ENCODE measurements at places on chromosomes 12 and 14.

- DNase-seq, result no peak
Observed at GRCh38 chr12:92899386-92900001, 29.6 kb downstream of the EEA1 start.

GRCh38 chr12:113007166-113007565 lies 28.8 kb downstream of the OAS2 start:
- no peak for DNase-seq

- peak; percentile 29 for DNase-seq
Observed at GRCh38 chr12:92055877-92056276, 89.8 kb downstream of the BTG1 start.

GRCh38 chr14:61444215-61444768 lies 122.9 kb downstream of the PRKCH start:
- peak; percentile 53 for DNase-seq

DNA sequence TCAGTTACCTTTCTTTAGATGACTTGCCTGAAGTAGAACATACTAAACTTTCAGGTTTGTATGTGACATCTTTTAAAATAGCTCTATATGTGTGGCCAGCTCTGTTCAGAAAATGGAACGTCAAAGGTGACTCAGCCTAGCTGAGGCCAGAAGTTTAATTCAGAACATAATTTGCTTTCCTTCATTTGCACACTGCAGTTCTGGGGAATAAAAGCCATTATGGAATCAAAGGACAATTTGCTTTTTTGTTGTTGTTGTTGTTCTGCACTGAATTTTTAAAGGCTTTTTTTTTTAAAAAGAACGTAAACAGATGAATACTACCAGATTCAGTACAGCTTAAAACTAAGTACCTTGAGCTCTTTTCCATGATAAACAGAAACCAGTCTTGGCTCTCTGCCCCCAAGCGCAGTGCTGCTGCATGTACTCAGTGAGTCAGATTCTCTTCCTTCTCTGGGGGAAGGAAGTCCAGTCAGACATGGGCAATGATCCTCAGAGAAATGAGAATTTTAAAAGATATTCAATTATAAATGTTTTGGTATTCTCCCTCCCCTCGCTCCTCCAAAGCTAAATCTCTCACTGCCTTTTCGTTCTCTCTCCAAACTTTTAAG lies 644.2 kb downstream of the NOVA1 start:
- DNase-seq, result no peak

DNA sequence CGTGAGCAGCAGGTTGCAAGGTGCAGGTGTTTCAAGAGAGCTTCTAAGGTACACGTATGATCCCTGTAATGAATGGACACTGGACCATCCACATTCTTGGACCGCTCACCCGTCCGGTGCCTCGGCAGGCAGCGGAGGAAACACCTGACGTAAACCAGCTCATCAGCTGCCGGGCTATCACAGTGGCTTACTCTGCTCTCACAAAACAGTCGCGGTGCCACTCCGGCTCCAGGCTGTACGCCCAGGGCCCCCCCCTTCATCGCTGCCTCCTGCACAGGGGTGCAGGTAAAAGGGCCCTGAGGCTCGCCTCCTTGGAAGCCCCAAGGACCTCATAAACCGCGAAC lies 436 bp downstream of the VPS33A start:
- DNase-seq, result no peak

DNA sequence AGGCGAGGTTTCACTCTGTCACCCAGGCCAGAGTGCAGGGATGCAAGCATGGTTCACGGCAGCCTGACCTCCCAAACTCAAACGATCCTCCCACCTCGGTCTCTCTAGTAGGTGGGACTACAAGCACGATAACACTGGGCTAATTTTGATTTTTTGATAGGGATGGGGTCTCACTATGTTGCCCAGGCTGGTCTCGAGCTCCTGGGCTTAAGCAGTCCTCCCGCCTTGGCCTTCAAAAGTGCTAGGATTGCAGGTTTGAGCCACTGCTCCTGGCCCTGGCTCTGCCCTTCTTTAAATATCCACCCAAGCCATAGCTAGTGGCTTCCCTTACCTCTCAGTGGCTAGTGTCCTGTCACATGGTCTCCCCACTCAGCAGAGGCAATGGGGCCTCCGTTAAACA lies 17.8 kb downstream of the SFSWAP start:
- DNase-seq, result no peak

DNA sequence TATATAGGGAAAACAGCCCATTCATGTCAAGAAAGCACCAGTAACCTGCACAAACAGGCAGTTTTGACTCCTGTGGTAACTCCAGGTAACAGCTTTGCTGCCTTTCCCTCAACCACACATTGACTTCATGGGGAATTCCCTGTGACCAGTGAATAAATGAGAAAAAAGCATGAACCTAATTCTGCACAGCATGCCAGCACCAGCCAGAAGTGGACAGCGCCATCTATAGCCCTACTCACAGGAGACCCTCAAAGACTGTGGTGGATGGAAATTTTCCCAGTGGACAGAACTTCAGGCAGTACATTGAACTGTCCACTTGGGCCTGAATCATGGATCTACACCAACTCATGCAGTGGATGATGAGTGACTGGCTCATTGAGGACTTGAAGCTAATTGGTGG lies 152.1 kb downstream of the SLC8A3 start:
- DNase-seq, result no peak

- DNase-seq, result no peak
Observed at GRCh38 chr14:96909841-96910364, 112.7 kb downstream of the VRK1 start.

DNA sequence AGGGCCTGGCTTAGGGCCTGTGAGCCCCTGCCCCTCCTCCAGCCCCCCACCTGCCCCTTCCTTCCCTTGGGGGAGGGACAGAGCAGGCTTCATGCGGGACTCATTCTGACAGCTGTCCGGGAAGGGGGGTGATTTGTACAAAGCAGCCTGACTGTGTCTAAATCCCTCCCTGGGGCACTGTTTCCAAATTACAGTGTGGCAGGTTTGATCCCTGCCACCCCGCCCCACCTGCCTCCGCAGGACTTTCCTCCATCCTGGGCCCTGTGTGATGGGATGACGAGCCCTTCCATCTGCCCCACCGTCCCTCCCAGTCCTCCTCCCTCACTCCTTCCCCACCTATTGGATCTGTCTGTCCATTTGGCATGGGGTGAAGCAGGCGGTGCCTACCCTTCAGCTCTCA lies 363.9 kb downstream of the BCL11B start:
- no peak for DNase-seq

DNA sequence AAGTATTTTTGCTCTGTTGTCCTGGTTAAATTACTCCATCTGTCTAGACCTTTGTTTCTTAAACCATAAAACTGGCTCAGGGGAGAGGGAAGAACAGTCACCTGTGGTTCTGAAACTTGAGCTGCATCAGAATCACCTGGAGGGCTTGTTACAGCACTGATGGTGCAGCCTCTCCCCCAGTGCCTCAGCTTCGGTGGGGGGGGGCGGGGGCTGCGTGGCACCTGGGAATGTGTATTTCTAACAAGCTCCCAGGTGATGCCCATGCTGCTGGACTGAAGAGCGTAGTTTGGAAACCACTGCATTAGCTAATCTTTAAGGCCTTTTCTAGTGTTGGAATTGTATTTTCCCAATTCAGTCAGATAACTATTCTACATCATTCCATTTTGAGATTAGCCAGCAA lies 42.7 kb downstream of the GPHB5 start:
- DNase-seq, result no peak

DNA sequence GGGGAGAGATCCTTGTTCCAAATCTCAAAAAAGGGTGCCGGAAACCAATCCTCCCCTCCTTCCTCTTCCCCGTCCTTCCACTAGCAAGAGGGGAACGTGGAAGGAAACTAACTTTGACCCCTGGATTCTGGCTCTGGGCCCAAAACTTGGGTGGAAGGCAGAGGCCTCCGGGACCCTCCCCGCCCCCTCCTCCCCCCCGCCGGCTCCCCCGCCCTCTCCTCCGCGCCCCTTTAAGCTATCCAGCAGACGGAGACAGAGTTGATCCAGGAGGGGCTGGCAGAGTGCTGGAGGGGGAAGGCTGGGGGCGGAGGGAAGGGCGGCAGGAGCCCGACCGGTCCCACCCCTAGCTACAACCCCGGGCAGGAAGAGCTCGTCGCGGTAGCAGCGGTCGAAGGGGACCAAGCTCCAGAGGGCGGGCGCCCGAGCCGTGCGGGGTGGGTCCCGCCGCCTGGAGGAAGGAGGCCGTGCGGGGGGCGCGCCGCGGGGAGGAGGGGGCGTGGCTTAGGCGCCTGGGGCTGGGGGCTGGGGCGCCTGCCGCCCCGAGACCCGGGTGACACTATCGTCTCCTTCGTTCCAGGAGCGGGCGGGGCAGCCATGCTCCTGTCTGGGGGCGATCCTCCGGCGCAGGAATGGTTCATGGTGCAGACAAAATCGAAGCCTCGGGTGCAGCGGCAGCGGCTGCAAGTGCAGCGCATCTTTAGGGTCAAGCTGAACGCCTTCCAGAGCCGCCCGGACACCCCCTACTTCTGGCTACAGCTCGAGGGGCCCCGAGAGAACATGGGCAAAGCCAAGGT lies at the start of gene NYNRIN:
NYNRIN (plus strand) TSS at position 351 of the 794 bp plus-strand sequence; CDS start at position 595, 244 bp downstream.
- no peak for DNase-seq

- DNase-seq, result no peak
Observed at GRCh38 chr14:55348766-55349453, 62.7 kb downstream of the ATG14 start.

DNA sequence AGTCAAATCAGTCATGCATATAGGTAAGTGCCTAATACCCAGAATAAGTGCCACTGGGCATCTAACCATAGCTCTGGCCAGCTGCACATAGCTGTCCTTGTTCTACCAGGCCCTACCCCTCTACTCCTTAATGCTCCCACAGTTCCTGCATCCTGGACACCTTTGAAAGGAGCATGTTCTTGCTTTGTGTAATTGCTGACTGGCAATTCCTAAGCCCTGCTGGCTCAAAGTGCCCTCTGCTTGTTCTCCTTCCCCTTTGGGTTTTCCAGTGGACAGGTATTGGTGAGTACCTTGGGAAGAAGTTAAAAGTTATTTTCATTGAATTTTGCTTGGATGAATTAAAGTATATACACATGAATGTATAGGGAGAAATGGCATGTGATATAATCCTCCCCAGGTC lies 516.4 kb downstream of the ETNK1 start:
- DNase-seq, result no peak

DNA sequence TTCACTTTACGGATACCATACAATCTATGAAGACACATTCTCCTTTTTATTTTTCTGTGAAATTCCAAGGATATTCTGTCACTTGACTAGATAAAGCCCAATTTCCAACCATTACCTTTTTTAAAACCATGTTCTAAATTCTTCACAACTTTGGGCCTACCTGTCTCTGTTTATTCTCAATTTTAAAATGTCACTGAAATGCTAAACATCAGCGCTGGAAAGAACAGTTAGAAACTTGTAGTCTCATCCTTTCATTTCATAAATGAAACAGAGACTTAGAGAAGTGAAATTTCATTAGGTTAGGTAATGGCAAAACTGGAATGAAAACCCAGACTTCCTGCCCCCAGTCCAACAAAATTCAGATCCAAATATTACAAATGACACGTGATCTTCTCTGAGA lies 396.2 kb downstream of the CCDC91 start:
- no peak for DNase-seq

GRCh38 chr12:115709540-115710011 lies 567.9 kb downstream of the MED13L start:
- no peak for DNase-seq

GRCh38 chr12:27133022-27133590 lies 50.7 kb upstream of the C12orf71 start:
- DNase-seq, result no peak

DNA sequence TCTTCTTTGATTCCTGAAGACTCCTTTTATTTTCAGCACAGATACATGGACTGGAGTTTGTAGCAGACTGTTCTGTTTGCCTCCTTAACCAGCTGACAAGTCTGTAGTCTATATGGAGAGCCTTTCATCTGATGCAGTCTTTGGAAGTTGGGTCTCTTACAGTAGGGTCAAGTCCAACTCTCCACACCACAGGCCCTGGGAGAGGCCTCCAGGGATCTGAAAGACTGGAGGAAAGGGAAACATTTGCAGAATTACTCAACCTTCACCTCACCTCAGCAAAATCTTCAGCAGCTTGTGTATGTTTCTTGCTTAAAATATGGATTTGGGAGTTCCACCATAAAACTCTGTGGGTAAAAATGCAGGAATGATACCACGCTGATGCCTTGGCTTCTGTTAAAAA lies 188.4 kb downstream of the MSRB3 start:
- no peak for DNase-seq

- no peak for DNase-seq
Observed at GRCh38 chr14:92493492-92493891, 20.1 kb upstream of the RIN3 start.

DNA sequence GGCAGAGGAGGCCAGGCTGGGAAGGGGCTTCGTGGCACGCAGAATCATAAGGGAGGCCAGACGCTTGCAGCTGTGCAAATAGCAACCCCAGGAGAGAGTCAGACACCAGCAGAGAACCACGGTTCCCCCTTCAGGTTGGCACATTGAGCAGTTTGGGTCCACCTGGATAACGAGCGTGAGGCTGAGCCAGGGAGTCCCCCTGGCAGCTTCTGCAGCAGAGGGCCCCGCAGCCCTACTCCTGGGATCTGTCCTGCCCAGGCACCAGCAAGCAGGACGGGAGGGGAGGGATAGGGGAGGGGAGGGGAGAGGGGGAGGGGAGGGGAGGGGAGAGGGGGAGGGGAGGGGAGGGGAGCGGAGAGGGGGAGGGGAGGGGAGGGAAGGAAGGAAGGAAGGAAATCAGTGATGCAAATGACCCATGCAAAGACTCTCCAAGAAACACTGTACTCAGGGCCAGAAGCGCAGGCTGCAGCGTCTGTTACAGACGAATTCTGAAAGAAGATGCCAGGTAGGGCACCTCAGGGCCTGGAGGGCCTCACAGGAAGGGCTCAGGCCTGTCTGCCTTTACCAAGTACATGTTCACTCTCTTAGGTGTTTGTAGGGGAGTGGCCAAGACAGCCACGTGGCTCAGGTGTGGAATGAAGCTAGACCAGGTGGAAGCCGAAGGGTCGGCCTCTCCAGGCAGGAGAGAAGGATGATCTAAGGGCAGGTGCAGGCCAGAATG lies 32.3 kb upstream of the MMP17 start:
- no peak for DNase-seq

DNA sequence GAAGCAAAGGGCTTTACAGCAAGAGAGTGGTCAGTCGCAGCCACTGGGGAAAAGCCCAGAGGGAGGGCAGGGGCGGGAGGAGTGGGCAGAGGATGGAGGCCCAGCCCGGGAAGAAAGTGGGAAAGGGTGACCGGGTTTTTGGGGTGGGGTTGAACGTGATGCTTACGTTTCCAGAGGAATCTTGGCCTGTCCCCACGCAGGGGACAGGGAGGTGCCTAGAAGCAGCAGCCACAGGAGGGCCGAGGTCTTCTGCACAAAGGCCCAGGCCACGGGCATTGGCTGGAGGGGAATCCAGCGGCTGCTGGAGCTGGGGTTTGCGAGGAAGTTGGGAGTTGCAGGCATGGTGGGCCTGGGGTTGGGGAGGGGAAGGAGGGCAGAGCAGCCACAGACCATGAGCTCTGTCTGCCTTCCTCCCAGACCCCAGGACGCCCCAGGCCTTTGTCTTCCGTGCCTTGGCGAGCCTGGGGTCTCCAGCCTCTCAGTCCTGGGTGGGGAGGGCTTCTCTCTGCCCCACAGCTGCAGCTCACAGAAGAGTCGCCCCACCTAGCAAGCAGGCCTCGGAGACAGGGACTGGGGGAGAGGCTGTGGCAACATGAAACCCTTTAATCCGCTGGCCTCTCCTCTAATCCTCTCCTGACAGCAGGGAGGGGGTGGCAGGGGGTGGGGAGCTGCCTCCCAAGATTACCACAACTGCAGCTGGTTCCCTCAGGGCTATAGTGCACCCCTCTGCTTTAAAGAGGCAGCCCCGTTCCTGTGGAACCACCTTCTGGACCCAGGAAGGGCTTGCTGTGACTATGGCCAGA lies at the start of gene CACNA2D4:
CACNA2D4 (minus strand) TSS at position 572 of the 803 bp plus-strand sequence; CDS start at position 393, 179 bp downstream.
- no peak for DNase-seq

All from stimulated activated CD8-positive, alpha-beta memory T cell treated with anti-CD3 and anti-CD28 coated beads, Interleukin-4, amount 100 ng/mL, for 1 hour (primary cell).